Amniotic epithelial cell (primary cell): ENCODE measurements at places on chromosomes 2 and 18.
A peak's percentile ranks its signal among the peaks of the same experiment; 100 is the strongest.

- DNase-seq = peak; percentile 74
These were observed 34.7 kb downstream of the TRABD2A start for GRCh38 chr2:84846041-84846663.

GRCh38 chr2:175872721-175873120 lies 129.3 kb downstream of the LNPK start:
- DNase-seq = no peak

- no peak for DNase-seq
These were observed 1404.9 kb upstream of the SLC39A10 start for GRCh38 chr2:194252127-194252526.

DNA sequence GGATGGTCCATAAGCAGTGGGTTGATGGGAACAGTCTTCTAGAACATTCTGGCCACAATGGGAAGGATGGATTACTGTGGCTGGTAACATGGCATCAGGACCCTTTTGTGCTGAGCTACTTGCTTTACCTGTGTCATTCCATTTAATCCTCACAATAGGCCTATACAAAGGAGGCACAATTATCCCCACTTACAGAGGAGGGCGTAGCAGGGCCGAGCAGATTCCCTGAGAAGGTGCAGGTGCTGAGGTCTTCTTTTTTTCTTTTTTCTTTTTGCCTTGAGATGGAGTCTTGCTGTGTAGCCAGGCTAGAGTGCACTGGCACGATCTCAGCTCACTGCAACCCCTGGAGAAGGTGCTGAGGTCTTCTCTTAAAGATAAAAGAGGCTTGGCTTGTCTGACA lies 6.7 kb upstream of the LRRC30 start:
- DNase-seq = no peak

- no peak for DNase-seq
These were observed 4.3 kb upstream of the SPAG16 start for GRCh38 chr2:213279971-213280370.

DNA sequence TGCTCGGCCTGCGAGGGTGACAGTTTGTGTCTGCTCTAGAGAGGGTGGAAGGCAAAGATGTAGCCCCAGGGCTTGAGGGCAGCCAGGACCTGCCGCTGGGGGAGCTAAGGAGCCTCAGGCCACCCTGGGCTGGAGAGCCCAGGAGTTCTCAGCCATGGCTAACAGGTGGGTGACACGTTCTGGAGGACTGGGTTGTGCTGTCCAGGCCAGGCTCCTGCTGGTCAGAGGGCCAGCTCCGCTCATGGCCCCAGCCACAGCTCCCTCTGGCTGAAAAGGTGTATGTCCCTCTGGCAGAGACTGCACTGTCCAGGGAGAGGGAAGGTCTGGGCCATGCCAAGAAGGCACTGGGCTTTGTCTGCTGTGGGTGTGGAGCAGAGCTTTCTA lies 19.2 kb downstream of the TMEM185B start:
- DNase-seq = no peak

DNA sequence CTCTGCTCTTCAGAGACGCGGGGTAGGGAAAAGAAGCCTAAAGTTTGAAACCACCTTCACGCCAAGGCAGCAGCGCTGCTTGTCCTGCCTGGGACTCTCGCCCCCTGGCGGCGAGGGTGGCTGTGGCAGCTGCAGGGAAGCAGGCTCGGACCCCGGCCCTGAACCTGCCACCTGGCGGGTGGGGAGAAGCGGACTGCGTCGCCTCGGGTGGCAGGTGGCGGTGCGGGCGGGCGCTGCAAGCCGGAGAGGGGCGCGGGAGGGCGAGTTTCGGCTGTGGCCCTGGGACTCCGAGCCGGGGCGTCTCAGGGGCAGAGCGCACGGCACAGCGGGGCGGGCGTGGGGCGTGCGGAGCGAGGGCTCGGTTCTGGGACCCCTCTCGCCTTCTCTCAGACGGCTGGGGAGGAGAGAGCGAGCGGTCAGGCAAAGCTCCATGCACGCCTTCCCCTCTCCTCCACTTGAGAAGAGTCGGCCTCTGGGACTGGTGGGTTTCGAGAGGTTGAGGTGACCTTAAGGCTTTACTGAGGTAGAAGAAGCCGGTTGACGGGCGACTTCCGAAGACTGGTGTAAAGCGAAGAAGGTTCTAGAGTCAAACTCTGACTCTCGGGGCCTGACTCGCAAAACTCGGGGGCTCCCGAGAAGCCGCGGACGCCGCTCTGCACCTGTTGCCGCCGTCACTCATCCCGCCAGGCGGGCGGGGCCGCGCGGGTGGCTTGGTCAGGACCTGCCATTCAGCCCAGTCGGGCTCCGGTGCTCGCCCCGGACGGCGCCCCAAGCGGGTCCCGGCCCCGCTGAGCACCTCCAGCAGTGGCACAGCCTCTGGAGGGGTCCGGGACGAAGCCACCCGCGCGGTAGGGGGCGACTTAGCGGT lies 1.1 kb upstream of the BOLL start:
- no peak for DNase-seq

DNA sequence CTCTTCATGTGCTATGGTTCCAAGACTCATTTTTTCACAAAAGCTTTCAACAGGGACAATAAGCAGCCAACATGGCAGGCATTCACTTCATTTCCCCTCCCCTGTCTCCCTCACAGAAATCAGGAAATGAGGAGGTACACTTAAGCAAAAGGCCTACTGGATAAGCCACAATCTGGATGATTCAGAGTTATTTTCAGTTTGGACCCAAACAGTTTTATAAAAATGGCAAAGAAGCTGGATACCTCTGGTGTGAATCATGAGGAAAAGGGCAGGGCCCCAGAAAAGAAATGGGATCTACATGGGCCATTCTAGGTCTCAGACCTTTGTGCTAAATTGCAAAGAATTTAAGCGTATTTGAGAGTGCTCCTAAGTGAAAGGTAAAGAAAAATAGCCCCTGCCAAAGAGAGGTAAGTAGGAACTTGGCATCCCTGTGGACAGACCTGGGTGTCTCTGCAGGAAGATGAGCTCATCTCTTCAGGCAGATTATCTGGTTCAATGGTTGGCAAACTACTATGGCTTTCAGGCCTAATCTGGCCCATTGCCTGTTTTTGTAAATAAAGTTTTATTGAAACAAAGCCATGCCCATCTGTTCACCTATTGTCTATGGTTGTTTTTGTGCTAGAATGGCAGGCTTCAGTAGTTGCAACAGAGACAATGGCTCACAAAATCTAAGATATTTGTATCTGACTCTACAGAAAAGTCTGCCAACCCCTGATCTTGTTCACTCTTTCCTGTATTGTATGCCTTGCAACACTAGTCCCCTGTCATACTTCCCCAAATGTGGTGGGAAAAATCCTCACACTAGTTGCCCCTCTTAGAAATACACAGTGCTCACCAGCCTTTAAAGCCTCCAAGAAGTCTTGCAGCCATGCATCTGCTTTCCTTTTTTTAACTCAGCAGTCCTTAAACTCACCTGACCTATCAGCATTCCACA lies 315.0 kb downstream of the ALK start:
- peak; percentile 89 for DNase-seq

GRCh38 chr2:242063436-242063835 lies 193.9 kb downstream of the RTP5 start:
- no peak for DNase-seq

- DNase-seq = peak; percentile 61
These were observed 31.2 kb upstream of the C1GALT1C1L start for GRCh38 chr2:43707255-43708015.

- no peak for DNase-seq
These were observed 34.6 kb downstream of the PRPF40A start for GRCh38 chr2:152682663-152683062.

DNA sequence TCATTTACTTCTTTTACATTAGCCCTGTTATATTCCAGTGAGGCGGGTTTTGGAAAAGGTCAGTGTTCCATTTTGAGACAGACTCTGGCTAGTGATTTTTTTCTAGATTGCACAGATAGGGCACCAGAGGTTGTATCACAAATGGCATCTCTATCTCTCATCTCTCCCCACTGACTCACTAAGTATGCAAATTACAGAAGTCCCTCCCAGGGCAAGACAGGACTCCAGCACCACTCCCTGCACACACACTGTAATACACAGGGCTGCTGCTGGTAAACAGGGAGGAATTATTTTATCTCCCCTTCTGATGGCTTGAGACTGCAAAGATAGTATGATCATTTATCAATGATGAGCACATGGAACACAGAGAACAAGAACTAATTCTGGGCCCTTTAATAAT lies 46.2 kb downstream of the AKAIN1 start:
- DNase-seq = no peak

DNA sequence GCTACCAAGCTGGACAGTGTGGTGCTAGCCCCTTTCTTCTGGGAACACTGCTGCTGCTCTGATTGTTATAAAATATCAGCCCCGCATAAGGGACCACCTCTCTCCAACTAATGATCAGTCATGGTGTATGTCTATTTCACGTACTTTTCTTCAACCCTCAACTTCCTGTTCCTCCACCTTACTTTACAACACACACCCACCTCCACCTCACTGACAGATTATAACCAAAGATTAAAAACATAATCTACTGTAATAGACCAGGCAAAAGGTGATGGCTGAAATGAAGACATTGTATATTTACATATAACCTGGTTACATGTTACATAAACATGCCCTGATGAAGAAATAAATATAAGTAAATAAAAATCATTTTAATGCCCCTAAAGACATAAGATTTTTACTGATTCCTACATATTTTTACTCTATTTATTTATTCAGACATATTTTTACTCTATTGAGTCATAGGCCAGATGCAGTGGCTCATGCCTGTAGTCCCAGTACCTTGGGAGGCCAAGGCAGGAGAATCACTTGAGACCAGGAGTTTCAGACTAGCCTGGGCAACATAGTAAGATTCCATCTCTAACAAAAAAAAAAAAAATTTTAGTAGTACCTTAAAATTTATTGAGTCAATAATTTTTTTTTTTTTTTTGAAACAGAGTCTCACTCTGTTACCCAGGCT lies 12.8 kb downstream of the STK39 start:
- no peak for DNase-seq

DNA sequence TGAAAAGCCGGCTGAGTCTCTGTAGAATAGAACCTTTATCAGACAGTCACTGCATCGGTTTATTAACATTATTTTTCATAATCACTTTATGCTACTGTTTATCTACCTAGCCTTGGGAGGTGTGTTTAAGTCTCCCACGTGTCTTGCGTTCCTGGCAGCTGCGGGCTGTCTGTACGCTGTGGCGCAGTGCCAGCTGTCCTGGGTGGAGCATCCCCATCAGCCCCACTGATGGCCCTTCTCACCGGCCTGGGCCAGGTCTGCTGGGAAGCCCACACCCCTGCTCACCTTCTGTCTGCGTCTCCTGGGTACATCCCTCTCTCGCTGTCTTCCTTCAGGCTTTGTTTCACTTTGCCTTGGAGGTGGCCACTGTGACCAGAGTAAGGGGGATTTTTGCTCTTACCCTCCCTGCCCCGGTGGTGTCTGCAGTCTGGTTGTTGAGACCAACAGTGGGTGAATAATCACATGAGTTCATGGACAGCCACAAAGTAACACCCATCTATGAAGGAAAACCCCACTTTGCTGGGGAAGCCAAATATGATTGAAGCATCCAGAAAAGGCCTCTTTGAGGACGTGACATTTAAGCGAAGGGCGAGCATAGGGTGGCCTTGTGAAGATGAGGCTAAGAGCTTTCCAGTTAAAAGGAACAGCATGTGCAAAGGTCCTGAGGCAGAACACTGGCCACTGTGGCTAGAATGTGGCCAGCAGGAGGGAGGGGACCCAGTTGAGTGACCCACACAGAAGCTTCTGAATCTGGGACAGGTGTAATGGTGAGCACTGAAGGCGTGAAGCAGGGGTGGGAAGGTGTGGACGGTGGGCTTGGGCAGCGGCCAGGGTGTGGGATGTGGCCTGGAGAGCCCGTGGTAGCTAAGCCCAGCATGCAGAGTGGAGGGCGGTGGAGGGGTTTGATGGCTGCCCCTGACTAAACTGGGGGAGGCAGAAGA lies 41.7 kb downstream of the RAMP1 start:
- no peak for DNase-seq
